Hematopoietic multipotent progenitor cell treated with erythropoietin and hydrocortisone succinate and interleukin-3 and kit ligand, for 4 days (in vitro differentiated cells): ENCODE measurements at places on chromosomes 13 and 19.

- no peak for DNase-seq
Observed at GRCh38 chr13:98285317-98285716, 108.2 kb upstream of the RNF113B start.

GRCh38 chr19:32339988-32340874, 5.2 kb upstream of the ZNF507 start:
- peak; percentile 70 for DNase-seq

GRCh38 chr19:632579-633067, 714 bp downstream of the POLRMT start:
- DNase-seq, result peak; percentile 74

GRCh38 chr13:44605721-44606120, 29.6 kb upstream of the TSC22D1 start:
- DNase-seq, result no peak

DNA sequence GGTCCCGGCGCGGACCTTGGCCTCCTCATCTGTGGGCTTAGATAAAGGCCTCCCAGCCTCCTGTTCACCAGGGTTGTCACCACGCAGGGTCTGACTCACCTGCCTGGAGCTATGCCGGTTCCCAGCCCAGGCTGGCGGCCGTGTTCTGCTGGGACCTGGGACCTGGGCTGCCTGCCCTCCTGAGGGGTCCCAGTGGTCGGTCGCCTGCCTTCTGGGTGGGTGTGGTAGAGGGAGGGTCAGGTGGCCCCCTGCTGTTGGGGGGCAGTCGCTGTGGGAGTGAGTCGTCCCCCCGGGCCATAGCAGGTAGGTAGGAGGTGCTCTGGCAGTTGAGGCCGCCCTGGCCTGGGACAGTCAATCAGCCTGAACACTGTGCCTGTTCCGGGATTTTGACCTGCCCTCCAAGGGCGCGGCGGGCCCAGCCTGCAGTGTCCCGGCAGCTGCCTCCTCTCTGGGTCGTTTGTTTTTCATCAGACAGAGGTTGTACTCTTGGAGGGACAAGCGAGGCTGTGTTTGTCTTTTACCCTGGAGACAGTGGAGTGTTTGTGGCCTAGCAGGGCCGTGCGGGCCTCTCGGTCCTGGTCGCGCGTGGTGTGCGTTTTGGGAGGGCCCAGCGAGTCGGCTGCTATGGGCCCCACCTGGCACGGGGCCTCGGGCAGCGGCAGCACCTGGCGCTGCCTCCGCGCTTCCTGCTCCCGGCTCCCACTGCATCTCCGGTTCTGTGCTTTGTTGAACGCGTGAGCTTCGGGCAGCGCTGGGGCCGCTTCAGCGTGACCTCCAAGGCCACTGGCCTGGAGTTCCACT, 2.6 kb downstream of the ADAT3 start:
- no peak for DNase-seq

DNA sequence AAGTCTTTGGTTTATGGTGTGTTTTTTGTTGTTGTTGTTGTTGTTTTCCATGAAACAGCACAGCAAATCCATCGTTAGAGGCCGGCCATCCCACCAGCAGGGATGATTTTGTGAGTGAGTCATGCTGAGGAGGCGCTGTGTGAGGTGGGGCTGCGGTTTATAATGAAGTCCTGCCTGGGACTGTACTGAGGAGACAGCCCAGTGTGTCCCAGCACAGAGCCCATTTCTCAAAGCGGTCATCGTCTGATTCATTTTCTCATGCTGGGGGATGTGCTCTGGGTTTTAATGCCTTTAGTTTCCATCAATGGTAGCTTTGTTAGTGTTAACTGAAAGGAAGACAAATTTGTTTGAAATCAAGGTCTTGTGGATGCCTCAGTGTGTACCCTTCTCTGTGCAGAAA, 129.3 kb upstream of the SERP2 start:
- no peak for DNase-seq

DNA sequence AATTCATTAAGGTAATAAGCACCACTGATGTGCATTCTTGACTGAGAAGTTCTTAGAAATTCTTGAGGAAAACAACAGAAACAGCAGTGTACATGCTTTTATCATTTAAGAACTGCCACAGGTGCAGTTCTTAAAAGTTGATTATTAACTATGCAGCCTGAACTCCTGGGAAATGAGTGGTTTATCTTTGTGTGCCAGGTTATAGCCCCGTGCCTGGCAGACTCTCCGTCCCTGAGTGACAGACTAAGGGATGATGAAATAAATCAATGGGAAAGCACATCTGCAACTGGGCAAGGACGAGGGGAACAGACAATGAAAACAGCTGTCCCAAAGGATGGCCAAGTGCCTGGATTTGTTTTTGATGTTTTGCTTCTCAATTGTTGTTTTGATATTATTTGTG, 84.4 kb upstream of the SPATA13 start:
- DNase-seq, result peak; percentile 8

DNA sequence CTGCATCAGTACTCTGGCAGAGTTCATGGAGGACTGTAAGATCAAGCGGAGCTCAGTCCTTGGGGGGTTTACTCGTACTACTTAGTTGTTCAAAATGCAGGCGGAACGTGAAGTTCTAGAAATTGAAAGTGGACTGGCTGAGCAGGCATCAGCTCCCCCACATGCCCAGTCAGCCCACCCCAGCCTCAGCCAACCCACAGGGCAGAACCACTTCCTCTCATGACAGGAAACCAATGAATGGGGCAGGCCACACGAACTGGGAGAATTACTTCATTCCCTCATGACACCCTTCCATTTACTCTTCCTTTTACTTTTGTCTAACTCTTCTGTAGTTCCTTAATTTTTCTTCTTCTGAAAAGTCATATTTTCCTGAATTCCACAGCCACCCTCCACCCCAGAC, 71.9 kb downstream of the FLT1 start:
- DNase-seq, result peak; percentile 88

DNA sequence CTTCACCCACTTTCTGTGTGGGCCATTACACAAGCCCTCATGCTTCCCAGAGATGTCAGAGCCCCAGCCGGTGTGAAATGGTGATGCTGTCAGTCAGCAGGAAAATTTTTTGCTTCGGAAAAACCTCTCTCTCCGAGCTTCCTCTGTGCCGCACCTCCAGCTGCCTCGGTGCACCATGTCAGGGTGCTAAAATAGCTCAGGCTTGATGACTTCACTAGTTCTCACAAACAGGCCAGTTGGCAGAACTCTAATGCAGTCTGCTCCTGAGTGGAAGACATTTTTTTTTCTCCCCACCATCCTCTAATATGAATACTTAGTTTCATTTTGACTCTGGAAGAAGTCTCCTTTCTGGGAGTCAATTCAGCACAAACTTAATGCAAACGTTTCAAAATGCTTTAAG, 71.3 kb downstream of the KLF12 start:
- no peak for DNase-seq

- DNase-seq, result no peak
Observed at GRCh38 chr19:39518458-39518857, 3.5 kb downstream of the SELENOV start.

DNA sequence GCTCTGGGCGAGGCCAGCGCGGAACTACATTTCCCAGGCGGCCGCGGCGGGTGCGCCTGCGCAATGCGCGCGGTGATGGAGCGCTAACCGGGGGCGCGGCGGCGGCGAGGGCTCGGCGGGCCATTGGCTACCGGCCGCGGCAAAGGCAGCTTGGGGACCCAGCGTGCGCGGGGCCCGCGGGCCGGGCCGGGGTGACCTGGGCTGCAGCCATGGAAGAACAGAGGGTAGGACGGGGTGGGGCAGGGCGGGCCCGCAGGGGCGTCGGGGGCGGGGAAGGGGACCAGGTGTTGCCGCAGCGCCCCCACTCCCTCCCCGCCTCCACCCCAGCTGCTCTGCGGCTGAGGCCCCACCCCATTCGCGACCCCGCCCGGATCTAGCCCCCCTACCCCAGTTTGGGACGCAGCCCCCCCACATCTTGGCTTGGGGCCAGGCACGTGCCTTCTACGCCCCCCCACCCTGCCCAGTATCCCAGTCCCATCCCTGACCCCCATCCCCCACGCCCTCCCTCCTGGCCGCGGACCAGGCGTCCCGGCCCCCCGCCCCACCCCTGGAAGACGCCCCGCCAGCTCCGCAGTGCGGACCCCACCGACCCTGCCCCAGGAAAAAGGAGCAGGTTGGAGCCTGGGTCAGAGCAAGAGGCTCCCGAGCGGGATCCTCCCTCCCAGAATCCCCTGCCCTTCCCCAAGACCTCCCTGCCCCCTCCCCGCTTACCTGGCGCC, at the start of gene FSD1:
Gene FSD1, plus strand, starts transcription at position 61 of the 719 bp plus-strand sequence. Its CDS starts 149 bp downstream, at position 210.
- peak; percentile 86 for DNase-seq

DNA sequence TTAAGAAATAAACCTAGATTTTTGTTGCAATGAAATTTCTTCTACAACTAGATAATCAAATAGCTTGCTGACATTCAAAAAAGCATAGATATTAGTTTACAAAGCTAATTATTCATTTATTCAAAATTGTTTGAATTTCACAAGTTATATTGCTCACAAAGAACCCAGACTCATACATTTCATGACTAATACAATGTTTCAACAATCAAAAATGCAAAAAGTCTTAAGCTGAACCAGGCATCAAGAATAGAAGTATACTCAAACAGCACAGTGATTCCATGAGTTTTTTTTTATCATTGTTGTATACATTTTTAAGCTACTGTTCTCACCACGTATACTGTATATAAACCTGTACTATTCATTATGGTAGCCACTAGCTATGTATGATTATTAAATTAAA, 51.0 kb downstream of the DIAPH3 start:
- no peak for DNase-seq

- DNase-seq, result peak; percentile 63
Observed at GRCh38 chr19:1324806-1325567, 39.3 kb downstream of the EFNA2 start.

DNA sequence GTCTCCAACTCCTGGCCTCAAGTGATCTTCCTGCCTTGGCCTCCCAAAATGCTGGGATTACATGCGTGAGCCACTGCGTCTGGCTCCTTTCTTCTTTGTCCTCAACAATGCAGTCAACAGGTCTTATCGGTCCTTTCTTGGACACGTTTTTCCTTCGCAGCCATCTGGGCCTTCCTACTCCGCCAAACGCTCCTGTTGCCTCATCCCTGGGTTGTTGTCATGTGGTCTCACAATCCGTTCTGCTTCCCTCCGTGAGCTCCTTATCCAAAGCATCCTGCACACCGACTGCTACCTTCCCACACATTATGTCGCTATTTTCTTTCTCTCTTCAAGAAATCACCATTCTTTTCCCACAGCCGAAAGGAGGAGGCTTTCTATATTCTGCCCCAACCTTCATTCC, 306.8 kb downstream of the DCLK1 start:
- DNase-seq, result no peak

GRCh38 chr19:43464134-43464775, 1.2 kb downstream of the LYPD3 start:
- DNase-seq, result no peak

- DNase-seq, result no peak
Observed at GRCh38 chr13:34322014-34322742, 504.2 kb downstream of the RFC3 start.
